ENCODE measurements at places on chromosomes 4 and X.

- no peak for DNase-seq
Observed at GRCh38 chr4:172042714-172043114, 229.5 kb downstream of the GALNTL6 start.

GRCh38 chr4:114539985-114540384, 58.6 kb upstream of the UGT8 start:
- DNase-seq = no peak

DNA sequence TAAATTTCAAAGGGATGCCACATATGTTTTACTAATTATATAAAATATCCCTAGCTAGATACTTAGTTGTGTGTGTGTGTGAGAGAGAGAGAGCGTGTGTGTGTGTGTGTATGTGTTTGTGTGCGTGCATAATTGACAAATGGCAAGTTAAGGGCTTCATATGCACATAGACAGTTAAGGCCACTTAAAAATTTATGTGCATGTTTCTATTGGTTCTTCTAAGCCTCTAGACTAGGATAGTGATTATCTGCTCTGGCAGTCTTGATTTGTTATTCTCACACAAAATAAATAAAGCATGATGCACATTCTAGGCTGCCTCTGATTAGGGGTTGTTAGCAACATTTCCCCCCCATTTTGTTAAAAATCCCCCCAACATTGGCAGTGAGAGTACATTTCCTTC, 279.0 kb upstream of the TAPT1 start:
- DNase-seq = no peak

- DNase-seq = peak; percentile 93
Observed at GRCh38 chrX:65034668-65035445, 58.6 kb upstream of the ZC4H2 start.

- no peak for DNase-seq
Observed at GRCh38 chrX:10851809-10852208, 231.4 kb upstream of the MID1 start.

DNA sequence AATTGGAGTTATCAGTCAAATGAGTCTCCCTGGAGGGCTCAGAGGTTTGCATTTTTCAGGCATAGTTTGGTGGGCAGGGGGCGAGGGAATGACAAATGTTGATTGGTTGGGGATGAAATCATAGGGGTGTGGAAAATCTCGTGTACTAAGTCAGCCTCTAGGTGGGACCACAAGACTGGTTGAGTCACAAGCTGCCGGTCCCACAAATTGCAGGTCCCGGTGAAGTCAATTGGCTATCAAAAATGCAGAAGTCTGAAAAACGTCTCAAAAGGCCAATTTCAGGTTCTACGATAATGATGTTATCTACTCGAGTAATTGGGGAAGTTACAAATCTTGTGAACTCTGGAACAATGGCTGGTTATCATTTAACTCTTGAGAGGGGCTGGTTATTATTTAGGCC, 98.8 kb upstream of the DHX15 start:
- no peak for DNase-seq

DNA sequence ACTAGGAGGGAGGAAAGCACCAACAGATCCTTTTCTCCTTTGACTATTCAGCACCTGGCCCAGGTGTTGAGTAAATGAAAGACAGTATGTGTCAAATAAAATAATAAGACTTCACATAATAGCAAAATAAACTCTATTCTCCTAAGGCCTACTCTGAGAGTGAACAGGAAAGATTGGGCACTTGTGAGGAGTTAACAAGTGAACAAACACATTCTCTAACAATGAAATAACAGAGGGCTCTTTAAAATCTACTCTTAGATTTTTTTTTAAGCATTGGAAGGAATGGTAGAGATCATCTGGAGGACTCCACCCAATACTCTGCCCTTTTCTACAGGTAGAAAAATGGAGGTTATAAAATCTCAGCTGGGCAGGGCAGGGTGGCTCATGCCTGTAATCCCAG, 39.1 kb upstream of the NOCT start:
- no peak for DNase-seq

DNA sequence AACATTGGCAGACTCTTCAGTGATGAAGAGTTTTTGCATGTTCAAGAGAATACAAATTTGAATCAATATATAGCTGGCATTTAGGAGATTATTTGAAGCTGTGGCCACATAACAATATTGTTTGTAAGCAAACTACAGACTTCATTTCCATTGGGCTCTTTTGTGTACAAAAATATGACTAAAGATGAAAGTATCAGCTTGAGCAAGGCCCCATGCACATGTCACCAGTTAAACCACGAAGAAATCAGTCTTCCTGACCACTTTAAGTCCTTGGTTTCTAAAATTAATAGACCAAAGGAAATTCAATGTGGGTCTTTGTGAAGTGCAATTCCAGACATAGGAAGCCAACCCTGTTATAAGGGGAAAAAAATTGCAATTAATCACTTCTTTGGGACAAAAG, 1664.6 kb upstream of the ADGRL3 start:
- no peak for DNase-seq

DNA sequence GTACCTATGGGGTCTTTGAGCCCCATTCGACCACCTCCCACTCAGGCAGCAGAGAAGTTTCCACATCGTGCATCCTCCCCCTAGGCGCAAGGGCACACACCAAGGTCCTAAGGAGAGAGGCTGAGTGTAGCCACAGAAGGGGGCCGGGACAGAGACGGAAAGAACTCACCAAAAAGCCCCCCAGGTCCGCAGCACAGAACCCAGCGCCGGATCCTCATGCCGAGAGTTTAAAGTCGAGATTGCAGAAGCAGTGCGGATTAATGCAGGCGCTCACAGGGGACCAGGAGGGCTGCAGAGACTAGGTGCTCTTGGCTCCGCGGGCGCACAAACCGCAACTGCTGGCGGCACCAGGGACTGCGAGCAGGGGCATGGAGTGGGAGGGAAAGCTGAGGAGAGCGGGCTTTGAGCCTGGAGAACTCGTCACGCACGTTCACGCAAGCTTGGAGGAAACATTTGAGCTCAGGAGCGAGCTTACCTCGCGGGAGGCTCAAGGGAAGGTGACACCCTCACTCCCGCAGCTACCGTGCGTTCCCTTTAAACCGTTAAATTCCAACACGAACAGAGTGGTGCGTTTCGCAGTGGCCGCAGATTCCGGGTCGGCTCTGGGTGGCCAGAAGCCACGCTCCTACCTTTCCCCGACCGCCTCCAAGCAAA, 8.5 kb downstream of the NKX3-2 start:
- DNase-seq = no peak

- no peak for DNase-seq
Observed at GRCh38 chrX:150610446-150610845, 42.0 kb downstream of the MTM1 start.

GRCh38 chrX:104668550-104668949, 102.6 kb downstream of the IL1RAPL2 start:
- DNase-seq = no peak

All from aorta (tissue), 5 donors.